ENCODE measurements at places on chromosomes 1 and 21.

- no peak for DNase-seq
These were observed 1.5 kb upstream of the FCMR start for GRCh38 chr1:206923009-206923960.

DNA sequence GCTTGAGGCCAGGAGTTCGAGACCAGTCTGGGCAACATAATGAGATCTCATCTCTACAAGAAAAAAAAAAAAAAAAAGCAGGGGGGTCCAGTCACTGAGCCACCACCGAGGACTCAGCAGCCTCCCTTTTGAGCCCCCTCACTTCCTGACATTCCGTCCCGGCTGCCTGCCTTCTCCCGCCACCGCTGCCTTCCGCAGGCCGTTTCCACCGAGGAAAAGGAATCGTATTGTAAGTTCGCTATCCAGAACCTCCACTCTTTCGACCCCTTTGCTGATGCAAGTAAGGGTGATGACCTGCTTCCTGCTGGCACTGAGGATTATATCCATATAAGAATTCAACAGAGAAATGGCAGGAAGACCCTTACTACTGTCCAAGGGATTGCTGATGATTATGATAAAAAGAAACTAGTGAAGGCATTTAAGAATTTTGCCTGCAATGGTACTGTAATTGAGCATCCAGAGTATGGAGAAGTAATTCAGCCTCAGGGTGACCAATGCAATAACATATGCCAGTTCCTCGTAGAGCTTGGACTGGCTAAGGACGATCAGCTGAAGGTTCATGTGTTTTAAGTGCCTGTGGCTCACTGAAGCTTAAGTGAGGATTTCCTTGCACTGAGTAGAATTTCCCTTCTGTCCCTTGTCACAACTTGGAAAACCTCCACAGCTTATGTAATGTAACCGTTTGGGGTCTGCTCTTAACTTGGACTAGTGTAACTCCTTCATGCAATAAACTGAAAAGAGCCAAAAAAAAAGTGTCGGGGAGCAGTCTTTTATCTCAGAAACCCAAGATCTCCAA is 55.6 kb downstream of the GLUL start:
- DNase-seq: no peak

GRCh38 chr1:234920136-234920842 is 208.3 kb downstream of the TOMM20 start:
- DNase-seq: no peak

DNA sequence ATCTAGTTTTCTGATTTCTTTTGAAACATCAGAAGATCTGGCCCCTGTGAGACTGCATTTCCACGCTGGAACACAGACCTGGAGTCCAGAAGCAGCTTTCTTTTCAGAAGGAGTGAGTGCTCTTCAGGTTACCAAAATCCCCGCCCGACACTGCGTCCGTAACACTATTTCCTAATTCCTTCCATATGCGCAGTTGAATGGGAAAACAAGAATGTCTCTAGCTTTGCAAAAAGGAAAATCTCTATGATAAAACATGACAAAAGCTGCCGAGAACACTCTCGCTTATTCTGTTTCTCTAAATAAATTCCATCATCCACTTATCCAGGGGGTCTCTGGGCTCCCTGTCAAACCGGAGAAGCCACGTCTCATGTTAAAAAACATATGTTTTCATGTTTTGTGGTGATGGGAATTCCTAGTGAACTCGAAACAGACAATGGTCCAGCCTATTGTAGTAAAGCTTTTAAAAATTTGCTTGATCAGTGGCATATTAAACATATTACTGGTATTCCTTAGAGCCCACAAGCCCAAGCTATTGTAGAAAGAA is 67.7 kb downstream of the PLD5 start:
- DNase-seq: no peak

GRCh38 chr1:197173571-197174507 is 27.4 kb upstream of the ASPM start:
- no peak for DNase-seq

DNA sequence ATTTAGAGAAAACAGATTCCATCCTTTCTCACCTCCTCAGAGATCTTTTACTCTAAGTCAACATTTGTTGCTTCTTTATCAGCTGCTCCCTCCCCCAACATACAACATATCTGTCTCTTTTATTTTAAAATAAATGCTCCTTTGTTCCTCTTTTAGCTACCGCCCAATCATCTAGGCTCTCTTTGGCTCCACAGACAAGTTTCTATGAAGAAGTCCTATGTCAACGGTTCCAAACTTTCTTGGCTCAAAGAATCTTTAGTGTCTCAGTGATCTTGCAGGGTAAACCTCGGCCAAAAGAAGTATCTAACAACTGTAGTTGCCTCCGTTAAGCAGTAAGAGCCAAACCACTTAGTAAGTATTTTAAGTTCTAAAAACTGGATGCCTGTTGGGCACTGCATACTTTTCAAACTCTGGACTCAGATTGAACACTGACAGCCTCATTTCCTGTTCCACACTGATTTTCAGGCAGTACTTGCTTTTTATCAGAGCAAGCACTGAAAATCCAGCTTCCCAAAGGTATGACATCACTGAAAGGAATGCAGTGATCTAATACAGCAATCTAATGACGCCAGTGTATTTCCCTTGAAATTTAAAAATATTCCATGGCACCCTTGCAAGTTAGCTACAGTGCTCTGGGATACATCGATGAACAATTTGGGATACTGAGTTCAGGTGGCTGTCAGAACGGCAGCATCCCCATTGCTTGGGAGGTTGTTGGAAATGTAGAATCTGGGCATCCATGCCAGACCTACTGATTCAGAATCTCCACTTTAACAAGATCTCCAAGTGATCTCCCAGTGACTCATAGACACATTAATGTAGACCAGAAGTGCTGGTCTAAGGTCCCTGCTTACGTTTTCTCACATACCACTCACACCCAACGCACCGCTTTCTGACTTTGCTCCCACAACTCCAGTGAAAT is 26.8 kb downstream of the EGLN1 start:
- DNase-seq: no peak

DNA sequence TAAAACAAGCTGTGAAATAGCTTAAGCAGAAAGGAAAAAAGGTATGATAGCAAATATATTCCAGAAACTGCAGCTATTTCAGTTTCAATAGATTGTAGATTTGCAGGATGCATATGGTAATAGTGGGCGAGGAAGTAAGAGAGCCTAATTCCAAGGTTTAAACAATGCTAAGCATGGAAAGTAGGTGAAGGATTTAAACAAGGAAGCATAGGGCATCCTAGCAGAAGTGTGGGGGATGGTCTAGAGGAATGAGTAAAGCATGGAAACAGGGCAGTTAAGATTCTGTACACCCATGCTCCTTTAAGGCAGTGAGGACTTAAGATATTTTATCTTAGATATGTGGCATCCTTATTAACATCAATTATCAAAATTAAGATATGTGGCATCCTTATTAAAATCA is 2.6 kb downstream of the IVNS1ABP start:
- DNase-seq: no peak

DNA sequence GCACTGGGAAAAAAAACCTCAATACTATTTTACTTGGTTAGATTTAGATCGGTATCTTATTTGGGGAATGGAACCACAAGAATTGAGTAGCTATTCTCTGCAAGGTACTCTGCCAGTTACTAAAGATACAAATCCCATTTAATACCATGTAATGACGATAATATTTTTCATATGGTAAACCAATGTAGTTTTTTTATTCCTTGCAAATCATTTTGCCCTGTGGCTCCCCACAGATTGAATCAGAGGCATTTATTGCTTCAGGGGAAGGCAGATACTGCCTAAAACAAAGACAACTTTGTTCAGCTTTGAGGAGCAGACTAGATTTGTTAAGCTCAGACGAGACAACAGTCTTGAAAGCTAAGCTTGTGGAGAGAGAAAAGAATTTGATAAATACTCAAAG is 226.7 kb upstream of the RUNX1 start:
- DNase-seq: no peak

- peak; percentile 95 for DNase-seq
These were observed 5.8 kb downstream of the KISS1 start for GRCh38 chr1:204190212-204191211.
